Aorta (tissue), 5 donors: ENCODE measurements at places on chromosomes 4 and X.

- DNase-seq: no peak
Observed at GRCh38 chrX:5490786-5491563, 737.7 kb downstream of the NLGN4X start.

DNA sequence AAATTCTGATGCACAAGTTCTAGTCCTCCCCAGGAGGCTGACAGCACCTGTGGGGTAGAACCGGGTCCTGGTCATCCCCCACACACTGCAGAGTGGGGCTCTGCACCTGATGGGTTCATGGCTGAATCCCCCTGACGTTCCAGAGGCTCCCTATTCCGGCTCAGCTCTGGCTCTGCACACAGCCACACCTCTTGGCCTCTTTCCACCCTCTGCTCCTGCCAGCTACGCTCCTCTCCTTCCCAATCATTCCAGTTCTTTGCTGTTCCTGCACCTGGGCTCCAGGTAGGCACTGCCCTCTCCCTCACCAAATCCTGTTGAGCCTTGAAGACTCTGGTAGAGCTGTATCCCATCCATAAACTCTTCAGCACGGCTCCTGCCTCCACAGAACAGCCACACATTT is 75.5 kb downstream of the GATB start:
- no peak for DNase-seq

- DNase-seq: no peak
Observed at GRCh38 chr4:73816814-73817213, 19.7 kb upstream of the CXCL6 start.

DNA sequence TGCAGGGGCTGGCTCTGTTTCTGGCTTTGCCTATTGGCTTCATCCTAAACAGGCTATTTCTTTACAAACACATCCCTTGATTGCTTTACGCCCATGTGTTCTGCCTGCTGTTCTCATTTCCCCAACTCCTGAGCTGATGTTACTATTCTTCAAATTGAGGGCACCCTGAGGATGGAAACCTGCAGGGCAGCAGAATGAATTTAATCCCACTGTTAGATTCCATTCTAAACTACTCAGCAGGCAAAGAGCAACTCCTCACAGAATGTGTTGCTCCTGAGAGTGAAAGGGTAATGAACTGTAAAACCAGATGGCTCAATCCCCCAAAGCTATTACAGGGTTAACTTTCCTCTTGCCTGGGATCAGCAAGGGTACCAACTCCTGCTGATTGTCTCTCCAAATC is 75.7 kb downstream of the ANKRD50 start:
- no peak for DNase-seq

DNA sequence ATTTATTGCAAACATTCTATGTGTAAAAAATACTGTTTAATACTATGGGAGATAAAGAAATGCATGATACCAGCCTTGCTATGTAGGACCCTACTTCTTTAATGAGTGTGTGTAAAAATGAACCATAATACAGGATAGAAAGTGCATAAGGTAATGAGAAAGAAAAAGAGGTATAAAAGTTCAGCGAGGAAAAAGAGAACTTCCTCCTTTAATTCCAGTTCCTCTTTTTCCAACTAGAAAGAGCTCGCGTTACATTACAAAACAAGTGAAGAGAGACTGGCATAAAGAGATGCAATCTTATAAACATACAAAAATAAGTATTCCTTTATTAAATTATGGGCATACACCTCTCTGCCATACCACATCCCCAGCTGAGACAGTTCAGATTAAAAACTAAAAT is 77.4 kb downstream of the ANKRD17 start:
- DNase-seq: no peak

GRCh38 chrX:137427816-137428215 is 138.1 kb upstream of the ZIC3 start:
- no peak for DNase-seq

- no peak for DNase-seq
Observed at GRCh38 chrX:139560221-139560620, 29.7 kb downstream of the F9 start.

- no peak for DNase-seq
Observed at GRCh38 chr4:112854420-112854819, 195.0 kb upstream of the ANK2 start.

GRCh38 chr4:926538-926937 is 5.6 kb downstream of the GAK start:
- peak; percentile 51 for DNase-seq

GRCh38 chr4:40395166-40395900 is 60.2 kb downstream of the CHRNA9 start:
- no peak for DNase-seq

DNA sequence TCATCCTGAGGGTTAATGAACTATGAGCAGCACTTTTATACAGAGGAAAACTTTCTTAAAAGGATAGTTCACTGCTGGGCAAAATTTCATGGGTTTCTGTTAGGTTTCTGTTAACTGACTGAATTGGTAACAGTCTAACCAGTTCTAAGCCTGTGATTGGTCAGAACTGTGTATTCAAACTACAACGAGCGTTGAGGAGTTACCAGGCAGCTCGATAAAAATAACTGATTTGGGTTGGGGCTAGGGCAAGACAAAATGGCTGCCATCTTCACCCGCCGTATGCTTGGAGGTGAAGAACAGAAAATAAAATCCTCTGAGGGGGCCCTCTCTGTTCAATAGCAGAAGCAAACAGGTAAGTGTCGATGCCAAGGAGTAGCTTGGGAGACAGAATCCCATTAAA is 22.0 kb downstream of the FAM133A start:
- no peak for DNase-seq

DNA sequence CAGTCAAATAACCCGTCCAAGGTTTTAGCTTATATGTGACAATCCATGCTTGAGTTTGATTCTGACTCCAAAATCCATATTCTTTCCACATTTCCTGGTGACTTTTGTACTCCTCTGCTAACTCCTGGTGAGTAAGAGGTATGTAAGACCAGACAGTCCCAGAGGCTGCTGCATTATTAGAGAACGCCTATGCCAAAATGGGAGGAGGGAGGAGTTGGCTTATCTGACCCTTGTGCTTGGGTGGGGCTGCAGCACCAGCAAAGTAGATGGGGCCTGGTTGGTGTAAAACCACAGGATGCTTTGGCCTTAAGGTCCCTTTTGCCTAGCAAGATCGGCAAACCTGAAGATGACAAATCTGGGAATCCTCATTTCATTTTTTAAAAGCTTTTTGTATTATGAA is 9.1 kb upstream of the RNF212 start:
- no peak for DNase-seq

GRCh38 chr4:2395038-2395437 is 23.4 kb downstream of the ZFYVE28 start:
- no peak for DNase-seq

- DNase-seq: no peak
Observed at GRCh38 chr4:41912546-41912945, 22.7 kb upstream of the TMEM33 start.

DNA sequence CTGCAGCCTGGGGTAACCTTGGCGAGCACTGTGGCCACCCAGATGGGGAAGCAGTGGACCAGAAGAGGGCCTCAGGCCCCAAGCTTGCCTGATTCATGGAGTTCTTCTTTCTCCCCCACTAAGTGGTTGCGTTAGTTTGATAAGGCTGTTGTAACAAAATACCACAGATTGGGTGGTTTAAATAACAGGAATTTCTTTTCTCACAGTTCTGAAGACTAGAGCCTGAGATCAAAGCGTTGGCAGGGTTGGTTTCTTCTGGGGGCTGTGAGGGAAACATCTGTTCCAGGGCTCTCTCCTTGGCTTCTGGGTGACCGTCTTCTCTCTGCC is 105.7 kb upstream of the GATB start:
- DNase-seq: no peak

GRCh38 chr4:33537527-33537926 is 2706.8 kb downstream of the ARAP2 start:
- no peak for DNase-seq

DNA sequence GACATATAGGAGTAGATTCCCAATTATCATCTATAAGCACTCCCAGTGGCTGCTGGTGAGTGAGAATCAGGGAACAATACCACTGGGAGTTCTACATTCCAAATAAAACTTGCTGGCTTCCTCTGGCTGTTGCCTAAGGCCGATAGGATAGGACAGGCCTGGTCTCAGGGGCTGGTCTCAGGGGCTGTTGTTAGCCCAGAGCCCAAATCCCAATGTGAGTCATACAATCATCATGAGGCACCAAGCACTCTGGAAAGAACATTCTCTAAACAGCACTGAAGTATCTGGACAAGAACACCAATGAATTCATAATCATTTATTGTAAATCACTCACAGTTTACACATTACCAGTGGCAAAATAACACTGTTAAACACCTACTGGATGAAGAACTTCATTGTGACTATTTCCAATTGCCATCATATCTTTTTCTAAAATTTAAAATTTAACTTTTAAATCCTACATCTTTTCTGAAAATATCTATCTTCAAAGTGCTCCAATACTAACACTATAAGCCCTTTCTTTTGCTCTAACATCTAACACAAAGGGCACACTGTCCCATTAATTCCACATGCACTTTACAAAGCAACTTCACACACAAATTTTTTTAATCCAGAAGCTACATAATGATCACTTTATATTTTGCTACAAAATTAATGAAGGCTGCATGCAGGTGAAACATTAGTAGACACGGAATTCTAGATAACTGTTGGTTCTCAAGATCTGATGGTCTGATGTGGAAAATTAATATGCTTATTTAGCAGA is 67.6 kb upstream of the TMEM150C start:
- DNase-seq: no peak

DNA sequence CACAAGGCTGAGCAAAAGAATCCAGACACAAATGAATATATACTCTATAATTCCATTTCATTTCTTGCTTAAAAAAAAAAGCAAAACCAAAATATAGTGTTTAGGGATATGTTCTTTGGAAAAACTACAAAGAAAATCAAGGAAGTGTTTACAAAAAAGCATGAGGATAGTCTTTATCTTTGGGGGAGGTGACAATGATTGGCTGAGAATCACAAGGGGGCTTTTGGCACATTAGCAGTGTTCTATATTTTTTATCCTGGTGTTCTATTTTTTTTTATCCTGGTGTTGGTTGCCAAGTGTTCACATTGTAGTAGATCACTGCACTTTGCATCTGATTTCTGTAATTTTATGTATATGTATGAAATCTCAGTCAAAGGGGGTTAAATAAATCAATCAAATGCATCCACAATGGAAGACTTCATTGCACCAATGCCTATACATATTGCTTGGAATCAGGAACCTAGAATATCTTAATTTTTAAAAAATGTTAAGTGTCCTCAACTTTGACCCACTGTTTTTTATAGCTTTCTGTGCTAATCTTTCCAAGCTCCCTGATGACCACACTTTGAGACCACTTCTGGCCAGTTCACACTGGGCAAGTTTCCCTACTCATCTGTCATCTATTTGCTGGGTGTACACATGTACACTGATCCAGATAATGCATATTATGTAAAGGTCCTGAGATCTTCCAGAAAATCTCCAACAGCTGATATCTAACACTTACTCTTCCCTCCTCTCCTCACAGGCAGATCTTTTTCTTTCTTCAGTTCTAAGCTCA is 3.7 kb downstream of the TBC1D9 start:
- DNase-seq: no peak
